CD4-positive, CD25-positive, alpha-beta regulatory T cell (primary cell): ENCODE measurements at places on chromosomes 6 and 20.

- DNase-seq: no peak
These were observed 709.6 kb upstream of the MARCKS start for GRCh38 chr6:113147544-113147943.

DNA sequence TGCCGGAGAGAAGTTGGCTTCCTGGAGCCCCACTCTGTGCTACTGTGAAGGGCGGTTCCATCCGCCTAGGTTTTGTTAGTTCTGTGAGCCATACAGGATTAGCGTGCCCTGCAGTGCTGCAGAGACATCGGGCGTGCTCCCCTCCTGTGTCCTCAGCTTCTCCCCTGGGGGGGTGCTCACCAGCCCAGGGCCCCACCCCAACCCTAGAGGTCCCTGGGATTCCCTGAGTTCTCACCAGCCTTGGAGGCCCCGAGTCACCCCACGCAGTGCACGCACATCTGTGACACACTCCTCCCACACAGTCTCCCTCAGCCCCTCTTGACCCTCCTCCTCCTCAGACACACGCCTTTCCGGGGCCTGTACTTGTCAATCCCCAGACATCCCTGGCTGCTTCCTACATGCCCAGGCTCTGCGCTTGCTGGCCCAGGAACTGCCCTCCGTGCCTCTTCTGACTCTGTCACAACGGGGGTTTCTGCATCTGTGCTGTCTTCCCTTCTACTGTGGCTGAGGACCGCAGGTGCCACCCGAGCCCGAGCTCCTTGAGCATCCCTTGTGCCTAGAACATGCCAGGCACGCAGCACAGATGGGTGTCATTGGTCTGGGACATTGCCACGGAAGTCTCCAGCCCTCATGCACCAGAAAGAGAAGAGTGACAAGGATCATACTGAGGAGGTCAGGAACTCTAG, 123.2 kb upstream of the RPS6KA2 start:
- DNase-seq: no peak

DNA sequence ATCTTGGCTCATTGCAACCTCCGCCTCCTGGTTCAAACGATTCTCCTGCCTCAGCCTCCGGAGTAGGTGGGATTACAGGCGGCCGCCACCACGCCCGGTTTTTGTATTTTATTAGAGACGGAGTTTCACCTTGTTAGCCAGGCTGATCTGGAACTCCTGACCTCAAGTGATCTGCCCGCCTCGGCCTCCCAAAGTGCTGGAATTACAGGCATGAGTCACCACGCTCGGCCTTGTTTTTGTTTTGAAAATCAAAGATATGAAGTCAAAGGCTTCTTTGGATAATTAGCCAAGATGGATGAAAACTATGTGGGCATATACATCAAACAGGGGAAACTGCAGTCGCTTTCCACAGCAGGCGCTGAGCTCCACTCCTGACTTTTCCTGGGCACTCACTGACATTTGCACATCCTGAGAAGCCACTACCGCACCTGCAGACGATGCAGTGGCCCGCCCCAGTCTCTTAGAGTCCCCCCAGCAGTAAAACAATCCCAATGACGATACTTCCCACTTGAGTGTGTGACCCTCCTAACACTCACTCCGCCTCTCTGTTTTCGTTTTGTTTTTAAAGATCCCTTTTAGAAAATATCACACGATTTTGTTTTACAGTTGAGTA, 44.1 kb downstream of the GJA1 start:
- DNase-seq: no peak

DNA sequence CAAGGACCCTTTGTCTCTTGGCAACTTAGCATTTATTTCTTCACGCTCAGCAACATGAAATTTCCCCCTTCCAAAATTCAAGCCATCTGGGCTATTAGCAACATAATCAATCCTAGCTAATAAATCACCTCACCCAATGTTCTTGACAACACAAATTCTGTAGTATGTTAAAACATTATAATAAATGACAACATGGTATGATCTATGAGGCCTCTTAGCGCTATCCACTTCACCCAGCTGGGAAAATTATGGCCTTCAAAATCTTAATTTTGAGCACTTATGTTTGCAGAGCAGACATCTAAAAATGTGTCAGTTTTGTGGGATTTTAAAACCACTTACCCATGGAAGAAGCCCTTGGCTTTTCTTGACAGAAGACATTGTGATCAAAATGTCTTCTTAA, 181.9 kb downstream of the HDGFL1 start:
- DNase-seq: no peak

DNA sequence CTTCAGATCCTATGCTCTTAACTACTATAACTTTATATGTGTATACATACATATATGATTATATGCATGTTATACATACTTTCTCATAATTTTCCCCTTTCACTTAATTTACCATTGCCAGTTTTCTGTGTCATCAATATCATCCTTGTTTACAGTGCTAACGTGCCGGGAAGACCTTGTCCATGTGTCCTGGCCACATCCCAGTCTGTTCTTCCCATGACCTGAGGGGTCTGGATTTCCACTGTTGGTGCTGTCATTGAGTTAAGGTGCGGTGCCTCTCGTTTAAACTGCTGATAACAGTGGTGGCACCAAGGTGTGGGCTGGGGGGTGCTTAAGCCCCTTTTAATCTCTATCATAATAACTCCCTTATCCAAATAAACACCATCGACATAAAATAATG, 8.5 kb upstream of the SDCBP2 start:
- no peak for DNase-seq
